Pulmonary artery endothelial cell (primary cell): ENCODE measurements at places on chromosomes 7 and 10. TPM values are rescaled to one million over a fixed set of nuclear protein-coding genes. Genes with fewer than 3 reads are reported as not detected.

DNA sequence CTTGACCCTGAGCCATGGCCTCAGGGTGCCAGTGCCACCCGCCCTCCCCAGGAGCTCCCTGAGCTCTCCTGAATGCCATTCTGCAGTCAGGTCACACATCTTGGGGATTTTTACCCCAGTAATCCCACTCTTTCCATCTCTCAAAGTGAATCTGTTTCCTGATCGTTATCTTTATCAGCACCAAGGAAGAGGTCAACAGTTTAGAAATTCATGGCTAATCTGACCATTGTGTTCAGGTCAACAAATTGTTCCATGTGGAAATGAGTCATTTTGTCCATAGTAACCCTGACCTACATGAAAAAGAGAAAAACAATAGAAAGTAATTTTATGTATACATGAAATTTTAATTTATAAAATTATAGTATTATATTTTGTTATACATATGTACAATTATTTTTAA lies 28.8 kb upstream of the ZNF488 start:
- DNase-seq, result peak; percentile 53

- no peak for DNase-seq
Measured at GRCh38 chr7:7946486-7946885, 22.1 kb upstream of the GLCCI1 start.

- DNase-seq, result no peak
Measured at GRCh38 chr10:30445711-30446110, 11.7 kb downstream of the MAP3K8 start.

Gene CLDN4
- total RNA-seq, result 0.07 TPM in 2 replicates

Gene ADRB1
- 0.13 and 0.28 TPM in 2 replicates for total RNA-seq

DNA sequence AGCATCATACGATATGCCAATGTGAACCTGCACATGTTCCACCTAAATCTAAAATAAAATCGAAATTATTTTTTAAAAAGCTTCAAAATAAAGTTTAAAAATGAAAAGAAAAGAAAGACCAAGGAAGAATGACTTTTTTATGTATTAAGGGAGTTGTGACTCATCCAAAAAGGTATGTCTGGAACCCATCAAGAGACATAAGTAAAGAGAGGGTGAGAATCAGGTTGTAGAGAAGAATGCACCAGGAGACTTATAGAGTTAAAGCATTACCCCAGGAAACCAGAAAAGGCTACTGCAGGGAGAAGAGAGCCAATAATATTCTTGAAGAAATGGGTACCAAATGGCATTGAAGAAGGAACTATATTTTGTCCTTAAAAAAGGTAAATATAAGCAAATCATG lies 69.8 kb downstream of the CTTNBP2 start:
- DNase-seq, result no peak

Gene CTAGE4
- 0.07 and 0.18 TPM in 2 replicates for total RNA-seq

DNA sequence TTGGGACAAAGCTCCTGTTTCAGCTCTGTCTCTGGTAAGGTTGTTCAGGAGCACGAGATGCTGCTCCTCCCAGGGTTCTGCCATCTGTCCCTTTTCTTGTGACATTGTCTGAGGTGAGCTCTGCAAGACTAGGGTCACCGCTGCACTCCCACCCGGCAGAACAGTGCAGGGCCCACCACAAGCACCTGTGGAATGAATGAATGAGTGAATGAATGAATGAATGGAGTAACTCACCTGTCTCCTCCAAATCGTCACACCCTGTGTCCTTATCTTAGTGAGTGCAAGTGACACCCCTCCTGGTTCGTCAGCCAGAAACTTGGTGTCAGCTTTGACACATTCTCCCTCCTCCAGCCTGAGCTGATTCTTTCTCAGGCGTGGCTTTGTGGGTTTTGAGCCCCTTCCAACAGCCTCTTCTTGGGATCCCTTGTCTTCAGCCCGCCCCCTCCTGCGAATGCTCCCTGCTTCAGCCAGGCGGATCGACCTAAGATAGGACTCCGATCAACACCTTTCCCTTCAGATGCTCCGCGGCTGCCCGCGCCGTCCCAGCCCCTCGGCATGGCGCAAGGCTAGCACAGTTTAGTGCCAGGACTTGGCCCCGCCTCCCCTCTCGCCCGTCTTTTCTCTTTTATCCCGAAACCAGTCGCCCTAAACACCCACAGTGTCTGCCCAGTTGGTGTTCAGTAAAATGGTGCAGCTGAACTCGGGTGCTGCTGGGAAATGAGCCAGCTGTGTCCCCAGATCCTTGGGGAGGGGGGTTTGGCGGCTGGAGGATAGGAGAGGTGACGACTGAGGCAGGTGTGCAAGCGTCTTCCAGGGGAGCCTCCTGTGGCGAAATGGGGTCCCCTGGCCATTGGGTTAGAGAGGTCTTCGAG lies 89.3 kb downstream of the BEND7 start:
- DNase-seq, result no peak

DNA sequence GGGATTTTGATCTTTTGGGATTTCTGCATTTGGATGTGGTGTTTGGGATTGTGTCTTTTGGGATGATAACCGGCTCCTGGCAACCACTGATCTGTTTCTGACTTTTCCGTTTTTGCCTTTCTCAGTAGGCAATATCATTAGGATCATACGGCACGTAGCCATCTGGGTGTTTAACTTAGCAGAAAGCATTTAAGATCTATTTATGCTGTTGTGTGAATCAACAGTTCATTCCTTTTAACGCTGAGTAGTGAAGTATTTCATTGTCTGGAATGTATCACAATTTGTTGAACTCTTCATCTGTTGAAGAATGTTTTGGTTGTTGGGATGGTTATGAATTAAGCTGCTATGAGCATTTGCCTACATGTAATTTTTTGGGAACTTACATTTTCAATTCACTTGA lies 459.6 kb downstream of the SDK1 start:
- DNase-seq, result no peak

DNA sequence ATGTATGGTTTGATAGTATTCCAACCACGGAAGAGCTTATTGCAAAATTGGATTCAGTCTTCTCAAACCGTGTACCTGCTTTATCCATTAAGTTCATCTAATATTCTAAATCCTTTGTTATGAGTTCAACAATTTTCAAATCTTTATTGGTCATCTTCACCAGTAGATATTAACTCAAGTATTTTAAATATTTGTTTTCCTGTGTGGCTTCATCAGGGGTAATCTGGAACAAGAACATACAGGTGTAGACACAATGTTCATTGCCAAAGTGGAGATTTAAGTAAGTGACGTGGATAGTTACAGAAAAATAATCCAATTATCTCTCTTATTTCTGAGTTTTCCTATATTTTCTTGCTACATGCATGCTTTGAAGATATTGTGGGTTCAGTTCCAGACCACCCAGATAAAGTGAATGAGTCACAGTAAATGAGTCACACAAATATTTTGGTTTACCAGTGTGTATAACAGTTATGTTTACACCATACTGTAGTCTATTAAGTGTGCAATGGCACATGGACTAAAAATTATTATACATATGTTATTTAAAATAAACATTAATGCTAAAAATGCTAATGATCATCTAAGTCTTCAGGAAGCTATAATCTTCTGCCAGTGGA lies 429.0 kb upstream of the POT1 start:
- DNase-seq, result no peak

Gene HEPACAM2
- total RNA-seq, result 0.07 TPM in 1 of 2 replicates, not detected in the other

- DNase-seq, result no peak
Measured at GRCh38 chr10:59894114-59894513, 12.2 kb downstream of the CCDC6 start.

Gene TMEM140
- total RNA-seq, result 13.4 and 44.6 TPM in 2 replicates

GRCh38 chr7:158239290-158239981 lies 348.2 kb downstream of the PTPRN2 start:
- DNase-seq, result no peak

Gene EPO
- total RNA-seq, result not detected in 2 replicates

DNA sequence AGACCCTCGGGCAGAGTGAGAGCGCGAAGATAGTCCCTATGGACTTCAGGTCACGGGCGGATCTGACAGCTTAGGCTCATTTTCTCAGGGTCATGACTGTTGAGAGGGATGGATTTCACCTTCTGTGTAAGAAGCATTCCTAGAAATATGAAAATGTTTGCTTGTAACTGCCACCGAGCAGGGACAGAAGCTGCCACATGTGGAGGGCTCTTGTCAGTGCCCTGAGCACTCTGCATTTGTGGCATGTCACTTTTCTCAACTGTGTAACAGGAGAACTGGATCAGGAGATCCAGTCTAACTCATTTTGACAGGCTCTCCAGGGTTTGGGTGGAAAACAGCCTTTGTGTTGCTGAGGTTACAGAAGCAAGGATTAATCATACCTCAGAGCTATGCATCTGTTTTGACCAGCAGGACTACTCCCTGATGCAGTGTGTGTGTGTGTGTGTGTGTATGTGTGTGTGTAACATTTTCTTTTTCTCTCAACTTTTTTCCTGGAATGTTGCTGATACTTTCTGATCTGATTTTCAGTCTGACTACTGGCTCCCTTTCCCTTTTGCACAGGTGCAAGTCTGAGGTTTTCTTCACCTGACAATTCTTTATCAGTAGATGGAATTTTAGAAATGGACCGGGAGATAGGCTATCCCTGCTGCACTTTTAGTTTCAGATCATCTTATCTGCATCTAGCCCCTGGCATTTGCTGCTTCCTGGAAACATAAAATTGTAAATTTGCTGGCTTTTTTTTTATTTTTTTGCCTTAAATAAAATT lies 183.3 kb downstream of the STK31 start:
- no peak for DNase-seq

Gene ARHGAP22
- 86.3 and 86.9 TPM in 2 replicates for total RNA-seq

- no peak for DNase-seq
Measured at GRCh38 chr10:3330663-3331062, 158.1 kb upstream of the PITRM1 start.

DNA sequence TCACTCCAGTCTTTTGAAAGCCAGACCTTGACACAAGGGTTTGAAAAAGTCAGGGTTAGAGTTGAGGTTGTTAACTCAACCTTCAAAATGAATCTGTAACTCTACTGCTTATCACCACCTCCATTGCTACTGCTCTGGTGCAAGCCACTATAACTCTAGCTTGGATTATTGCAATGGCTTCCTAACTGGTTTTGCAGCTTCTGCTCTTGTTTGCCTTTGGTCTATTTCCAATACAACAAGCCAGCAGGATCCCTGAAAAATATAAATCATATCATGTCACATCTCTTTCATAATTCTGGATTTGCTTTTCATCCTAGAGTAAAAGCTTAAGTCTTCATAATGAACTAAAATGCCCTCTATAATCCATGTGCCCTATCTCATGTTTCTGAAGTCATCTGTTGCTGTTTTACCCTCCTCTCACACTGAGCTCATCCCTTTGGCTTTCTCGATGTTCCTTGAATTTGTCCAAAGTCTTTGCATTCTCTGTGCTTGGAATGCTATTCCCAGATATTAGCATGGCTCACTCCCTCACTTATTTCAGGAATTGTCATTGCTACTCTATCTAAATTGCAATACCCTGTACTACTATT lies 10.9 kb downstream of the TAS2R60 start:
- DNase-seq, result no peak

DNA sequence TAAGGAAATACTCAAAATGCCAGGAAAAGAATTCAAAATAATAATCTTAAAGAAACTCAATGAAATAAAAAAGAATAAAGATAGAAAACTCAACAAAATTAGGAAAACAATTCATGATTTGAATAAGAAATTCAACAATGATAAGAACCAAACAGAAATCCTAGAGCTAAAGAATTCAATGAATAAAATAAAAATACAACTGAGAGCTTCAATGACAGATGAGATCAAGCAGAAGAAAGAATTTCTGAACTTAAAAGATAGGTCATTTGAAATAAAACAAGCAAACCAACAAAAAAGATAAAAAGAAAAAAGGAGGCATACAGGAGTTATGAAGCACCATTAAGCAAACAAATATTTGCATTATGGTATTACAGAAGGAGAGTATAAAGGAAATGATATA lies 5.6 kb upstream of the AKR1B1 start:
- DNase-seq, result no peak

DNA sequence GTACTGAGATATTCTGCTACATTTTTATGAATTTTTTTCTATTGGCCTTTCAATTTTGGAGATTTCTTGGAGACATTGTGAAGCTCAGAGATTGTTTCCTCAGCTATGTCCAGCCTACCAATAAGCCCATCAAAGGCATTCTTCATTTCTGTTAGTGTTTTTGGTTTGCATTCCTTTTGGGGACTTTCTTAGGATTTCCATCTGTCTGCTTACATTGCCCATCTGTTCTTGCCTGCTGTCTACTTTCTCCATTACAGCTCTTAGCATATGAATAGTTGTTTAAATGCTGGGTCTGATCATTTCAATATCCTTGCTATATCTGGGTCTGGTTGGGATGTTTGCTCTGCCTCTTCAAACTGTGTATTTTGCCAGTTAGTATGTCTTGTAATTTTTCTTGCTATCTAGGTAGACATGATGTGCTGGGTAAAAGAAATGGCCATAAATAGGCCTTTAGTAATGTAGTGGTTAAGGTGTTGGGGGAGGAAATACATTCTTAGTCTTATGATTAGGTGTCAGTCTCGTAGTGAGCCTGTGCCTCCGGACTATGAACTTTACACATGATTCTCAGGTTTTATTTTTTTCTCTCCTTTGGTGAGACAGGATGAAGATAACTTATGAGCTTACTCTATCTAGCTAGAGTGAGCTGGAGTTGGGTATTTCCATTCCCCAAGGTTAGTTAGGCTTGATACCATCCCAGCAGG lies 32.6 kb upstream of the NME8 start:
- no peak for DNase-seq

DNA sequence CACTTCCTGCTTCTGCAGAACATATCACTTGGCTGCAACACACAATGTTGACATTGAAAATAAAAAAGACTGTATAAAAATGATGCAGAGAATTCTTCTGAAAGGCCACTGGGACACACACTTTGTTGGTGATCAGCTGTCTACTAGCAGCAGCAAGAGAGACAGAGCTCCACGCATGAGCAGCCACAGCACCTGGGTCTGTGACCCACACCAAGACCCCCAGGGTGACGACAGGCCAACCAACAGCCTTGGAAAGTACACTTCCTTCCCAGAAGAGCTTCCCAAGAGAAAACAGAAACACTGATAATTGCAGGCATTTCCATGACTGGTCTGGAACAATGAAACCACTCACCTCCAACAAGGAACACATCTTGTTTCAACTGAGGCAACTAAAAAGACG lies 239.0 kb downstream of the DIP2C start:
- no peak for DNase-seq

Gene CREB5
- 2.8 and 4.7 TPM in 2 replicates for total RNA-seq

DNA sequence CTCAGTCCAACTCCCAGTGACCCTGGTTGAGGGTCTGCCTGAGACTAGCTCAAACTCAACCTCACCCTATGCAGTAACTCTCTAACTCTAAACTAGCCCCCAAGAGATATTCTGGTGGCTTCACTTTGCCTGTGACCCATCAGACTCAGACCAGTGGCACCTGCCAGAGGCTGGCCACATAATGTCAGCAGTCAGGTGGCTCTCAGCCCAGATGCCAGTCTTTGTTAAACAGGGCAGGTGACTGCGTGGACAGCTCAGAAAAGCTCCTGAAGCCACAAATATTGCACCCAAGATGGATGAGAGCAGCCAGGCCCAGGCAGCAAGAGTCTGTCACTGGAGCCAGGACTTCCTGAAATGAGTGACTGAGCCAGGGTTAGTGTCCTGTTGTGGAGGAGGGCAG lies 129.7 kb upstream of the TCF7L2 start:
- no peak for DNase-seq

- no peak for DNase-seq
Measured at GRCh38 chr10:25261558-25261957, 86.8 kb downstream of the GPR158 start.

Gene IL2RA
- not detected in 2 replicates for total RNA-seq
